ENCODE measurements at places on chromosomes 4 and X.

GRCh38 chrX:154967603-154968002, 54.9 kb downstream of the F8 start:
- no peak for DNase-seq

DNA sequence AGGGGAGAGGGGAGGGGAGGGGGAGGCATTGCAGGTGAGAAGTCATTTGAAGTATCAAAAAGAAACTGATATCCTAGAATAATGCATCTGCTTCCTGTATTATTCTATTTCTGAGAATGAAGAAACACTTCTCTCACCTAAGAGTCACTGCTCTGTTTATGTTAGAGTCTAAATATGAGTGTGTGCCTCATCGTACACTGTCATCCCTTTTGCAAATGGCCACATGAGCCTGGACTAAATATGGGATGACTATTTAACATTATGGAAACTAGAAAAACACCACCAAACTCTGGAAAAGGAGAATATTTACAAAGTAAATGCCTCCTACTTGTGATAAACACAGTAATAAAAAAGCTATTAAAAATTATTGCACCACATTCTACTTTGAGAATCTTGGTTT, 146.4 kb upstream of the NOCT start:
- no peak for DNase-seq

GRCh38 chr4:52234561-52235440, 183.7 kb downstream of the SPATA18 start:
- no peak for DNase-seq

GRCh38 chrX:82333575-82333974, 1131.7 kb downstream of the SH3BGRL start:
- no peak for DNase-seq

DNA sequence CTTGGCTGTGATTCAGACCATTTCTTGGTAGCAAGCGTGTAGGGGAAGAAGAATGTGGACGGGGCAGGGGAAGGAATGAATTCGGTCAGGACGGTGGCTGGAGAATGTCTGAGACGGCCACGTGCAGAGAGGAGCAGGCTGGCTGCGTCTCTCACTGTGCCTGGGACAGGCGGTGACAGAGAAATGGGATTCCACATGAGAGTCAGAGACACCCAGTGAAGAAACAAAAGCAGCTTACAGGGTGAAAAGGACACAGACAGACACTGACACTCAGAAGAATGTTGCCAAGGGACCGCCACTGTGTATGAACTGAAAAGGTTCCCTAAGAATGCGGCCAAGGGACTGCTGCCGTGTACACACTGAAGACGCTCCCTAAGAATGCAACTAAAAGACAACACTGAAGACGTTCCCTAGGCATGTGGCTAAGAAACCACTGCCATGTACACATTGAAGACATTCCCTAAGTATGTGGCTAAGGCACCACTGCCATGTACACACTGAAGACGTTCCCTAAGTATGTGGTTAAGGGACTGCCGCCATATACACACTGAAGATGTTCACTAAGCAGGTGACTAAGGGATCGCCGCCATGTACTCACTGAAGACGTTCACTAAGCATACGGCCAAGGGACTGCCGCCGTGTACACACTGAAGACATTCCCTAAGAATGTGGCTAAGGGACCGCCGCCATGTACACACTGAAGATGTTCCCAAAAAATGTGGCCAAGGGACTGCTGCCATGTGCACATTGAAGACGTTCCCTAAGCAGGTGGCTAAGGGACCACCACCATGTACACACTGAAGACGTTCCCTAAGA, 49.1 kb downstream of the DHRSX start:
- DNase-seq: no peak

DNA sequence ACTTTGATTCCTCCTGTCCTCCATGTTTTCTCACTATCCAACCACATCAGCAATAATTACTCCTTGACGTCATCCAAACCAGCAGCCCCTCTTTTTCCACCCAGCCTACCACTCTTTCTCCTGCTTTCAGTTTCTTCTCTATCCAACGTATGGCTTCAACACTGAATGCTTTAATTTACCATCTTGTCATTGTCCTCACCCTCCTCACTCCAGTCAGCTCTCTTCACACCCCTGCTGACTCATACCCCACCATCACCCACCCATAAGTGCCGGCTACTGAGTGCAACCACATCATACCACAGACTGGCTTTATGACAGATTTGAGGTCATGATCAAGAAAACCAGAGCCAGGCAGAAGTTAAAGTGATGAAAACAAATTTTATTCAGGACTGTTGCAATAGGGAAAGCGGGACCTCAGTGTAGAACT, 9.8 kb upstream of the ANXA5 start:
- no peak for DNase-seq

DNA sequence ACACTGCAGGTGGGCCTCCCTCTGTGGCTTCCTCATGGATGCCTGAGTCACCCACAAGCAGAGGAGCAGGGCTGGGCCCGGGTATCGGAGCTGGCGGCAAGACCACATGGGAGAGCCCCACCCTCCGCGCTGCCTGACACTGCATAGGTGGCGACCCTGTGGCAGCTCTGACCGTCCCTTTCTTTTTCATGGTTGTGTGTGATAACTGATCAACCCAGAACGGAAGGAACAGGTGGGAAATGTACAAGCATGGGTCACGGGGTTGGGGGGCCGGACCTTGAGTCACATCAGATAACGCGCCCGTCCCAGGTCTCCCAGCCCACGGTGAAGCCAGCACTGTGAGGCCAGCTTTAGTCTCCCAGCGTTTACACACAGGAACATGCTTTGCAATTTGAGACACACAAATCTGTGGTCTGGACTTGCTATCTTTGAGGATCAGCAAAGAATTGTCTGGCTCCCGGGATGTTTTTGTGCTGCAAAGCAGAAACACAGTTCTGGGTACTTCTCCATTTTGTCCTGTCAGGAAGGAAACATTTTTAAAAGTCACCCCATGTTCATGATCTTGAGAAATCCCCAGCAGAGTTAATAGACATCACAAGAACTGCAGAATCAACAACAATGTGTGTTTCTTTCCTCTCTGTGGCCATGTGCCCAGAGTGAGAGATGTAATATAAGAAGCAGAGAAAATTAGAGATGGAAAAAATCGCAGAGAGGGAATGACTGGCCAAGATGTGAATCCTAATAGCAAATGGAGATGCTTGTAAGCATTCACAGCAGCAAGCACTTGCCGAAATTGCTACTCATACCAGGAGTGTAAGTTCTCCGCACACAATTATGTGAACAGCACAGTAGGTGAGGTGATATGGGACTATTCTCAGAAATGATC, 70.1 kb upstream of the CBR4 start:
- no peak for DNase-seq

DNA sequence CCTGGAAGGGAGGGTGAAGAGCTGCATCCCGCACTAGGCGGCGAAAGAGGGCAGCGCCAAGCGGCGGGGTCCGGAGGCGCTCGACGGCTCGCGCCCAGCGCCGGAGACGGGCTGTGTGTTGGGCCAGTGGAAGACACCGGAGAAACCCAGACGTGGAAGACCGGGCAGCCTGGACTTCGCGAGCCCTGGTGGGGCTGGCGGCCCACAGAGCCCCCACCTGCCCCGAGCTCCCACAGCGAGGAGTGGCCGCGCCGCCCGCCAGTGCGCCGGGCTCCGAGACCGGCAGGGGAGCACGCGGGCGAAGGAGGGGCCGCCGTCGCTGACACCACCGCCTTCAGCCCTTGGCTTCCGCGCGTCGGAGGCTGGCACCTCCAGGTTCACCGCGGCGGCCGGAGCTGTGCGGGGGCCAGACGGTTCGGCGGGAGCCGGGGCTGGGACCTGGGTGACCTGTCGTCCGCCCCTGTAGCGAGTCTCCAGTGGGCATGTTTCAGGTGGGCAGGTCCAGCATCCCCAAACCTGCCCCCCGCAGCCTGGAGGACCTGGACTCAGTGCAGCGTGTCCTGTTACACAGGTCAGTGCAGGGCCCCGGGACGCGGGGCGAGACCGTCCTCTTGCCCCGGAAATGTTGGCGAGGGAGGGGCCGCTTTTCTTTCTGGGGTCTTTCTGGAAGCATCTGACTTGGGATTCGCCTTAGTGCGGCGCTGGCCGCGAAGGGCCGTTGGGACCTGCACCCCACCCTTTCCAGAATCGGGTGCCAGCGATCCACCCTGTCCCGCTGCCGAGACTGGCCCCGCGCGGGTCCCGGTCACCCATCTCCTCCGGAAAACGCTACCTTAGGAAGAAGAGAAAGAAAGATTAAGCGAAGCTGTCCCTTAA, 9.6 kb upstream of the INTU start:
- no peak for DNase-seq

DNA sequence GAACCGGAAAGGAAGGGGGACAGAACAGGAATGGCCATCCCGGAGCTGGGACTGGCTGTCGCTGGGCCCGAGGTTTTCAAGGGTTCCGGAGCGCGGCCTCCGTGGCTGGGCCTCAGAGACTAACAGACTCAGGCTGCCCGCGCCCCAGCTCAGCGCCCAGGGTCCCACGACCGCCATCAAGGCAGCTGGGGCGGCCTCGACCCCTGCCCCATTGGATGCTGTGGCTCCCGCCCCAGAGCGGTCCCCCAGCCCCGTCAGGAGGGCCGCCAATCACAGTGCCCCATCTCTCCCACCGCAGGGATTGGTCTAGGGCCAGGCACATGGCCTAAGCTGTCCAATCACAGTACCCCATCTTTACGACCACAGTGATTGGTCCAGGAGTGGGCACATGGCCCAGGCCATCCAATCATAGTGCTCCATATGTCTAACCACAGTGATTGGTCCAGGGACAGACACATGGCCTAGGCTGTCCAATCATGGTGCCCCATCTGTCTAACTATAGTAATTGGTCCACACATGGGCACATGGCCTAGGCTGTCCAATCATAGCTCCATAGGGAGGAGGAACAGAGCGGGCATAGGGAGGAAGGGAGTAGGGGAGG, 105.3 kb upstream of the NKX1-1 start:
- no peak for DNase-seq

- DNase-seq: peak; percentile 18
These were observed 36.8 kb downstream of the RTL5 start for GRCh38 chrX:72094894-72095293.

DNA sequence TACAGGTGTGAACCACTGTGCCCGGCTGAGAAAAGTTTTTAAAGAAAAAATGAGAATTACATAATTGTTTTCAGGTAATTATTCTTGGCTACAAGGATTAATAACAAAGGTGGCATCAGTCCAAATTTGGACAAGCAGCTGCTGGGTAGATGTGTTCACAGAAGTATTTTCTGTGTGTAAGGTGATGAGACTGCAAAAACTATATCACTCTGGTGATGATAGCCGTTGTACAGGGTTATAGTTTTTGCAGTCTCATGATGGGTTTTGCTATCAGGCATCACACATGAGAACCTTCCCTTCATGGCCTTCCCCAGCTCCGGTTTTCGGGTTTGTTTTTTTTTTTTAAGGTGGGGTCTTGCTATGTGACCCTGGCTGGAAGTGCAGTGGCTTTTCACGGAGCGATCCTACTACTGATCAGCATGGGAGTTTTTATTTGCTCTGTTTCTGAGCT, 5.1 kb upstream of the SLC10A3 start:
- no peak for DNase-seq

- DNase-seq: no peak
These were observed 73.3 kb downstream of the PRPS1 start for GRCh38 chrX:107701493-107702121.

DNA sequence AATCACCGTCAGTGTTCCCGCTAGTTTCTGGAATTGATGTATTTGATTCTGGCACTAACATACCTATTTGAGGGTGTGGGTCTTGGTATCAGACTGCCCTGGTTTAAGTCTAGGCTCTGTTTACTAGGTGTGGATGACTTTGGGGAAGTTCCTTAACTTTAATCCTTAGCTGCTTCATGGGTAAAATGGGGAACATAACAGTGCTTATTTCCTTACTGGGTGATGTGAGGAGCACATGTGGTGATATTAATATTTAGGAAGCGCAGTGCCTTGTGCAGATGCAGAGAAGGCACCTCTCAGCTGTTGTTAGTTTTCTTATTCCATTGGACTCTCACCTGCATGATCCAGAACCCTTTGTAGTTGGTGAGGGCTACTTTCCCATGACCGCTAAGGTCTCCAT, 17.1 kb downstream of the RNF4 start:
- DNase-seq: no peak

DNA sequence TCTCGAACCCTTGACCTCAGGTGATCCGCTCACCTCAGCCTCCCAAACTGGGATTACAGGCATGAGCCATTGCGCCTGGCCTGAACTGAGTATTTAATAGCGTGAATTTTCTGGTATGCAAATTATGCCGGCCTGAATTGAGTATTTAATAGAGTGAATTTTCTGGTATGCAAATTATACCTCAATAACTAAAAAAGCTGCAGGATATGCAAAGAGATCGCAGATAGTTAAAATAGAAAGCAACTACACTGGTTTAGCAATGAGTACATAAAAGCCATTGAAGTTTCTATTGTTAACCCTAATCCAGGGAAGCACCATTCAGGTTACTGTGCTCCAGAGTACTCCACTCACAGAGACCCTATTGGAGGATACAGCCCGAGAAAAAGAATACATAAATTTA, 22.8 kb downstream of the FBXW7 start:
- no peak for DNase-seq

GRCh38 chr4:12679217-12679616, 804.9 kb downstream of the RAB28 start:
- DNase-seq: no peak

Measured in stimulated activated CD8-positive, alpha-beta memory T cell treated with anti-CD3 and anti-CD28 coated beads, Interleukin-7, amount 100 ng/mL, for 1 hour (primary cell).